ENCODE measurements at places on chromosomes 11 and 22.

GRCh38 chr11:110454609-110455008, 24.9 kb downstream of the FDX1 start:
- DNase-seq = no peak

DNA sequence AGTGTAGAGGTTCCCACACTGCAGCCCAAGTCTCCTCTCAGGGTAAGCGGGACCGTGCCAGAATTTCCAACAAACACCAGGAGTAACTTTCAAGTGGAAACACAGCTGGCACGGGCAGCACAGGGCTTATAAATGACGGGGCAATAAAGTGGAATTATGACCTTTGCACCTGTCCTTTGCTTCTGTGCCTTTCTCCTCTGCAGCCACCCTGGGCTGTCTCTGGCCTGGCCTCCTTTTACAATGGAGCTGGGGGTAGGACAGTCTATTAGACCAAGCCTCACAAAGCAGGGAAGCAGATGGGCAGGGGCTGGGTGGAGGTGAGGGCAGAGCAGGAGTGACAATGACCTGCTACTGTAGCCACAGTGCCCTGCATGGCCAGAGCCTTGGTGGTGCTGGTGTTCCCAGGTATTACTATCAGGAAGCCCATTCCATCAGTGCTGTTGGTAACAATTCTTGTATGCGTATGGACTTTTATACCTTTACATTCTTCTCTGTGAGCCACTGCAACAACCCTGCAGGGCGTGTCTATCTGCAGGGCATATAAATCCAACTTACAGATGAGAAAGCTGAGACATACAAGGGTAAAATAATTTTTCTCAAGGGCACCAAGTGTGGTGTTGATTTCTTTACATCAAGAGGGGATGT, 387.8 kb downstream of the CTTN start:
- no peak for DNase-seq

GRCh38 chr11:118929501-118930093, 3.9 kb upstream of the BCL9L start:
- peak; percentile 43 for DNase-seq

- no peak for DNase-seq
Observed at GRCh38 chr11:132028380-132029240, 658.2 kb downstream of the NTM start.

DNA sequence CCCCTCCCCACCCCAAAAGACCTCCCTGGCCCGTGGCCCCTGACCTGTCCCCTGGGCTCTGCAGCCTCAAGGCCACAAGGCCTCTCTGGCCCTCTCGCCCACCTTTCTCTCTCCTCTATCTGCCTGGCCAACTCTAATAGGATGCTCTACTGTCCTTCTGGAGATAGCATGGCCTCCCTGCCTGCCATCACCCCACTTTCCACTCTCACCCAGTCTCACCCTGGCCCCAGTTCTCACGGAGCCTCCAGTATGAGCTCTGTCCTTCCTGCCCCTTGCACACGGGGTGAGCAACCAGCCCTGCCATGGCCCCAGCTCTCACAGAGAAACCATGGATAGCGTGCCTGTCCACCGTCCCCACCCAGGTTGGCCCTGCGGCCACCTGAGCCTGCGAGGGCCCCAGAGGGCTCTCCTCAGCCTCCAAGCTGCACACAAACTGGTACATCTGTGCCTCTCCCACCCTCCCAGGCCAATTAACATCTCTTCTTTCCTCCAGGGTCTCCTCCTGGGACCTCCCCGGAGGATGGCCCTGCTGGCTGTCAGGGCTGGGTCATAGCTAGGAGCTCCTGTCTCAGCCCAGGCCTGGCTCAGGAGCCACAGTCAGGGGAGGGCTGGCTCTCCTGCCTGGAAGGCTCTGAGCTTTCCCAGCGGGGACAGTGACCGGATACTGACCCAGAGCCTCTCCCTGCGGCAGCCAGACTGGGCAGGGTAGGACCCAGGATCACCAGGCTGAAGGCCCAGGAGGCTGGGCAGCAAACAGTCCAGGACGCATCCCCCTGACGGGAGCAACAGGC, 22.3 kb downstream of the RTN4R start:
- DNase-seq = no peak

DNA sequence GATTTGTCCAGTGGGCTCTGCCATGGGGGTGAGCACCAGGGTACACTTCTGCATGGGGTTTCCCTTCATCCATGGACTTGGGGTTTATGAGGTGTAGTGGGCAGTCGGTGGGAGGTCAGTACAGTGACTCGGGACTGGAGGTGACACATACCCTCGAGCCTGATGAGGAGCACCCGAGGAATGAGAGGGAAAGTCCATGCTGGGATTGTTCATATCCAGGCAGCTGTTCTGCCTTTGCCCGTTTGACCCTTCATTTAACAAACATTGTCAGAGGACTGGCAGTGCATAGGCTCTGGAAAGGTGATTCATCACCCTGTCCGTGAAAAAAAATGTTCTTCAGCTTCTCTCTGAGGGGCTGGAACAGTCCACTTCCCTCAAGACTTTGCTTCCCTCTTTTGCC, 2.7 kb downstream of the NAV2 start:
- DNase-seq = peak; percentile 86

DNA sequence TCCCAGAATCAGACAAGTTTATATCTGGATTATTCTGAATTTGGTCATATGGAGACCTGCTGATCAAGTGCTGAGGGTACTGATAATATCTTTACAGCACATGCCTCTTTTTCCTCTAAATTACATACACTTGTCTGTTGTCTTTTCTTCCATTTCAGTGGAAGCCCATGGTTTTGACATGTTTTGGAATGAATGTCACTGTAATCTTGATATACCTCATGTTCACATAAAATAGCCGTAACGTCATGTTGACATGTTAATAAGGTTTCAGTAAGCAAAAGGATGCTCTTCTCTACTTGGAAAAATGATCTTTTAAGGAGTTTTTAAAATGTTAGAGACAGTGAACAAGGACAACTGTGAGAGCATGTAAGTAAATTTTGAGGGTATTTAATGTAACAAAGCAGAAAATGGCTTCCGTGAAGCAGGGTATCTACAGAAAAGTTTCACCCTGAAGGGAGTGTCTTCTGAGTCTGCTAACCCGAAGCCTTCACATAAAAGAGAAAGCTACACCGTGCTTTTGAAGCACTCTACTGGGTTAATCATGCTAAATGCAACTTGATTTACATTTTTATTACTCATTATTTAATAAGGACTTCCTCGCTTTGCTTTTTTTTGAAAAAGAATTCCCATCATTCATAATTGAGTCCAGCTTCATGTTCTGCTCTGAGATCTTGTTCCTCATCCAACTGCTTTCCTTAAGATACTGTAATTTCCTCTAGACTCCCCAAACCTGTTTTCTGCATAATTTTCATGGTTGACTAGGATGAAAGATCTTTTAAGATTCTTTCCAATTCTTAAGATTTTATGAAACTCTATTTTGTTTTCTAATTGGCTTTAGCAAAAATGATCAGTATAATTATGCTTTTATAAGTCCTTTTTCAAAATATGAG, 56.2 kb downstream of the YAP1 start:
- no peak for DNase-seq

GRCh38 chr22:50207383-50208140, 6.8 kb downstream of the SELENOO start:
- no peak for DNase-seq

GRCh38 chr11:13366266-13367026, 88.9 kb downstream of the BMAL1 start:
- DNase-seq = no peak

DNA sequence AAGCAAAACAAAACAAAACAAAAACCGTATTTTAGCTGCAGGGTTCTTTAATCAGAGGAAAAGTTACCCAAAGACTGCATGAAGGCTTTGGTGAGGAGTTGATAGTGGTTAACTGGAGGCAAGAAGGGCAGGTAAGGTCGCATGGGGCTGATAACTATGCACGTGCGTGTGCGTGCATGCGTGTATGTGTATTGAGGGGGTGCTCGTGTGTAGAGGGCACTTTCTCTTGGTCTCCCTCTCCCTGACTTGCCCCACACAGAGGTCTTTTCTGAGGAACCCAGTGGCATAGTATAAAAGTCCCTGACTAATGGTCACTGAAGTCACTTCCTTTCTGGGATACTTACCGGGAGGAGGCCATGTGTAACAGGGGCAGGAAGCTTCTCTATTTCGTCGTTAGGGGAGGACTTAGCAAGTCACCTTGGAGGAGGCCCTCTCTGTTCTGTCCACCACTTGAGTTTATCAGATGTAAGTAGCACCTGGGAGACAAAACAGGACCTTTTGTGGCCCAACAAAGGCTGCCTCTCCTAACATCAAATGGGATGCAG, 20.1 kb upstream of the FCHSD2 start:
- peak; percentile 80 for DNase-seq

- DNase-seq = peak; percentile 1
Observed at GRCh38 chr11:87351676-87352075, 313.9 kb downstream of the TMEM135 start.

GRCh38 chr11:120425527-120425926, 86.0 kb upstream of the GRIK4 start:
- DNase-seq = no peak

DNA sequence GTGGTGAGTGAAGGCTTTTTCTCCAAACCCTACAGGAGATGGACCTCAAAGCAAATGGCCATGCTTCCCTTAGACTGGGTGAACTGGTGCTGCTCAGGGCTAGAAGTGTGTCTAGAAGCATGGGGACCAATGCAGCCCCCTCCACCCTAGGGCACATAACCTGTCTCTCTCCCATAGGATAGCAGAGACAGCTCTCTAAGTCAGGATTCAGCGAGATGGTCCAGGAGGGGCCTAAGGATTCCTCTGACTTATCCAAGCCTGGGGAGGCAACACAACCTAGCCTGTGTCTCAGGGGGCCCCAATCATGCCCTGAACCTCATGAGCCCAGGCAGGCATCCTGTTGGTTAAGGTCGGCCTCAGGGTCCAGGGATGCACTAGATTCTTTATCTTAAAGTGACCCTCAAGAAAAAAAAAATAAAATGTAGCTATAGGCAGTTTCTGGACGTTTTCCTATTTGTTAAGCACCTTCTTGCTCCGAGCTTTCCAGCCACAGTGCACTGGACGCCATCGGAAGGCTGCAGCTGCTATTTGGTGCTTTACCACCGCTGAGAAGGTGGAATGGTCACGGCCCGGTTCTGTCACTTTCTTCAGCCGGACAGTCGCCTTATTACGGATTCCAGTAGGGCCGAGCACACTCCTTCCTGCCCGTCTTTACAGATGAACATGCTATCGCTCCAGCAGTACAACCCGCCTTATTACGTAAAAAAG, 5.0 kb upstream of the CCND1 start:
- DNase-seq = no peak

DNA sequence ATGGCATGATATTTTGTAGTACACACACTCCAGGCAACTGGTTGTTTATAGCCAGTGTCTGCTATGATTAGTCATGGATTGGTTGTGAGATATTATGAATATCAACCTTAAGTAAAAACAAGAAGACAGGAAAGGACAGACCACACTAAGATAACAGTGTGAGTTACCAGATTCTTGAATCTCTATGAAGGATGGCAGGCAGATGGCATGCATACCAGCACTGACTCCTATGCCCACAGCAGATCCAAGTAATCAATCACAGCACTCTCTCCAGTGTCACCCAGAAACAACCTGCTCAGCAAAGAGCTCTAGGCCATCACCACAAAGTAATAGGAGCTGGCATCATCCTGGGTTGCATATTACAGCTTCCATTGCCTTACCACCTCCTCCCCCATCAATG, 116.6 kb downstream of the GALNT18 start:
- DNase-seq = no peak

DNA sequence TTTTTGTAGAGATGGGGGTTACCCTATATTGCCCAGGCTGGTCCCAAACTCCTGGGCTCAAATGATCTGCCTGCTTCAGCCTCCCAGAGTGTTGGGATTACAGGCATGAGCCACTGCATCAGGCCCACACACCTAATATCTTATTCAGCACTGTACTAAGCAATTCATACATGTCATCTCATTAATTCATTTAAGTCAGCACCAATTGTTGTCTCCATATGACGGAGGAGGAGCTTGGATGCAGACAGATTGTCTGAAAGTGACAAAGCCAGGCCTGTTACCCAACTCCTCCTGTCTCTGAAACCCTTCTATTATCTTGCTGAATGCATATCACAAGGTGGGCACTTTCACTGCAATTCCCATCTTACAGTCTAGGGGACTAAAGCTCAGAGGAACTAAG, 57.5 kb upstream of the ALX4 start:
- no peak for DNase-seq

DNA sequence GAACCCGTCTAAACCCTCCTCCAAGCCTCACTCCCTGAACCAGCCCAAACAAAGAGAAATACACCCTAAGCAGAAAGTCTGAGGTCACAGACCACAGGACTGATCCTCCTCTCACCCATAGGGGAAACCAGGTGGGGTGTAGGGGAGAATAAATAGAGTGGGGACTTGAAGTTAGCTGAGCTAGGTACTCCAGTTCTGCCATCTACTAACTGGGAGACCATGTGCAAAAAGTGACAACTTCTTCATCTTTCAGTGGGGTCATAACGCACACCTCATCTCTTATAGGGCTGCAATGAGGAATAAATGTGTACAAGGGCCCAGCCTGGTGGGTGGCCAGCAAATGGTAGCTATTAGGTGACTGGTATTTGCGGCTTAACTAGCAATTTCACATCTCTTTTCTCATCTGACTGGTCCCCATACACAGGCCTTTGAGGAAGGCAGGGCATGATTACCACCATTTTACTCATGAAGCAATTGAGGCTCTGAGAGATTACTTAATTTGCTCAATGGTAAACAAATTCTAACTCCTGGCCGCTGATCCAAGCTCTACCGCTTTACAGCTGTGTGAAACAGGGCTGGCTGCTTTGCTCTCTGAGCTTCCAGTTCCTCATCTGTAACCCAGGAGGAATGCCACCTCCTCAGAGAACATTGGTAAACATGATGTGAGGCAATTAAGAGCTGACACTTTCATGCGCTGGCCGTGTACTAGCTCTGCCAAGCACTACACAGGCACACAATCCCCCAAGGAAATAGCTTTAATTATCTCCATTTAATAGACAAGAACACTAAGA, 16.6 kb downstream of the TBC1D10A start:
- DNase-seq = peak; percentile 79

- DNase-seq = no peak
Observed at GRCh38 chr11:83282084-83282716, 4.0 kb downstream of the CCDC90B start.

- DNase-seq = no peak
Observed at GRCh38 chr11:106875013-106875412, 143.3 kb downstream of the GUCY1A2 start.

- DNase-seq = no peak
Observed at GRCh38 chr22:43755452-43755851, 56.7 kb downstream of the EFCAB6 start.
